ENCODE measurements at places on chromosomes 5 and 9. TPM values are rescaled to one million over a fixed set of nuclear protein-coding genes. Genes with fewer than 3 reads are reported as not detected.

DNA sequence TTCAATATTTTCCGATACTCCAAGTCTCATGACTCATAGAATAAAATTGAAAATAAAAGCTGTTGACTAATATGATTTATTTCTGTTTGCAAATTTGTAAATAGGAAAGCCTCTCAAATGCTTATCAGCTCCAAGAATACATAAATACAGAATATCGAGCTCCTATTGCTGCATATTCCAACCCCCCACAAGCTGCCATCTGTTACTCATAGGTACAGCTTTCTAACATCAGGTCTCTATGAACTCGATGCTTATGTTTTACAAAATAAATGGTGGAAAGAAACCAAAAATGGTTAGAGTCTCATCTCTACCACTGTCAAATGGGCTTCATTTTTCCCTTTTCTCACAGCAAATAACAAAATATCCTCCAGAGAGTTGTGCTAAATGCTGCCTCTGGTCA, 631.6 kb upstream of the CDH18 start:
- no peaks in the 10 kb centered on the region for H3K27me3 ChIP-seq
- no peaks in the 10 kb centered on the region for H3K4me1 ChIP-seq
- H3K36me3 ChIP-seq: no peaks in the 10 kb centered on the region
- H3K4me3 ChIP-seq: no peak overlapping the region

DNA sequence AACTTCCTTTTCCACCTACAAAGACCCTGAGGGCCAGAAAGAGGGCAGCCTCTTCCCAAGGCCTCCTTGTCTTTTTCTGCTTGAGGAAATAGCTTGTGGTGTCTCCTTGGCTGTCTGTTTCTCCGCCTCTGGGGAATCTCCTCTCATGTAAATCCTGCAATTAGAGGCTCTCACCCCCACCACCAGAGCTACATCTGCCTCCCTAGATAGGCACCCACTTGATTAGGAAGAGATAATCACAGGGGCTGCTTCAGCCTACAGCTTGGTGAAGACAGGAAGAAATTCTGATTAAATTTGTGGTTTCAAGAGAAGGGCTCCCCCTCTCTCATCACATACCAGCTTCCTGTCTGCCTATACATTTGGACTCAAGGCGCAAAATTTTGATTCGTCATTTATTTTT, 75.6 kb downstream of the TLR4 start:
- peak overlapping the region; percentile 20 for H3K27ac ChIP-seq
- H3K4me3 ChIP-seq: no peak overlapping the region
- peaks cover 16% of the 10 kb centered on the region for H3K4me1 ChIP-seq

GRCh38 chr9:105308461-105309341, 64.2 kb downstream of the SLC44A1 start:
- no peaks in the 10 kb centered on the region for H3K36me3 ChIP-seq
- no peak for DNase-seq
- H3K27me3 ChIP-seq: no peaks in the 10 kb centered on the region
- H3K4me1 ChIP-seq: no peaks in the 10 kb centered on the region
- no peak overlapping the region for H3K4me3 ChIP-seq
- no peak overlapping the region for H3K27ac ChIP-seq

- peak overlapping the region; percentile 98 for H3K27ac ChIP-seq
- H3K36me3 ChIP-seq: no peaks in the 10 kb centered on the region
- no peak overlapping the region for H3K4me3 ChIP-seq
- peaks cover 34% of the 10 kb centered on the region for H3K4me1 ChIP-seq
These were observed 1.7 kb upstream of the TENT4A start for GRCh38 chr5:6711409-6712141.

GPX3 gene
- total RNA-seq: 519 TPM

DNA sequence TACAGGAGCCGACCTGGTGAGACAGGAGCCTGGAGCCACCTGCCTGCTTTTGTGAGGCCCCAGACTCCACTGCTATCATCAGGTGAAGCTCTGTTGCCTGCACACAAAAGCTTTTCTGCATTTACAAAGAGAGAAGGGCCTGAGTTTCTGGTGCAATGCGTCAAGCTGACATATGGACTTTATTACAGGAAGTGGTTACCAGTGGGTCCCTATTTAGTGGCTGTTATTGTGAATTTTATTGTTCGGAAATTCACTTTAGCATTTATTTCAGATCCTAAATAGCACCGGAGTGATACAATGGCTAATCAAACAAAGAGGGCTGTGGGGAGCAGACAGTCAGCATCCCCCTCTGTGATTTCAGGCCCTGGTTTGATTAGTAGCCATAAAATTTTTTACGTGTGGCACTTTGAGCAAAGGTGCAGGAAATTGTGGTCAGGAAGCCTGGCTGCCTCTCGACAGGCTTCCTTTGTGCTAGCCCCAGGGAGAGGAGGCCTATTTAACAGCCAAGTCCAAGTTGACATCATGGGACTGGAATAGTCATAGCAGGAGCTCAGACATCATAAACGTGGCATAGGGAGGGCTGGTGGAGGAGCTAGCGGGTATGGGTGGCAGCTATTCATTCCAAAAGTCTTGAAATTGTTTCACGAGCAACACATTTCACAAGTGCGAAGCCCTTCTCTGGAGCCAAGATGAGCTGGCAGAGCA, 8.4 kb downstream of the TGFBI start:
- H3K27ac ChIP-seq: peak overlapping the region; percentile 70
- H3K4me3 ChIP-seq: no peak overlapping the region
- H3K27me3 ChIP-seq: no peaks in the 10 kb centered on the region
- peaks cover 56% of the 10 kb centered on the region for H3K4me1 ChIP-seq
- peak; percentile 65 for DNase-seq

- H3K4me3 ChIP-seq: no peak overlapping the region
- H3K36me3 ChIP-seq: no peaks in the 10 kb centered on the region
These were observed 147.8 kb downstream of the MAST4 start for GRCh38 chr5:66744040-66744439.

SPAG8 gene
- total RNA-seq: 2.2 TPM

DNA sequence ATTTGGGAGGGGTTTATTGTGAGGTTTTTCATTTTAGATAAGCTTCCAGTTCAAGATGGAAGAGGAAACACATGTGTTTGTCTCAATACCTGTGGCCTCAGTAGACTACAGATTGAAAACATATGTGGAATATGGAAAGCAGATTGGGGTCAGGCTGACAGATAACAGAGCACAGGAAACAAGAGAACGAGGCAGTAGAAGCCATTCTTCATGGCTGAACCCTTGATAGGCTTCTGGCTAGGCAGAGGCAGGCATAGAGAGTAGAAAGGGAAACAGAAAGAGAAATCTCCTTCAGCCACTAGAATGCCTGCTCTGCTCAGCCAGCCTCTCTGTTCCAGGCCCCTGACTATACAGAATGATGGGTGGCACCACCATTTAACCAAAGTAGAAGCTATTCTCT, 152.5 kb downstream of the MUSK start:
- H3K27ac ChIP-seq: no peak overlapping the region
- no peak for DNase-seq
- no peak overlapping the region for H3K4me3 ChIP-seq
- no peaks in the 10 kb centered on the region for H3K36me3 ChIP-seq
- H3K27me3 ChIP-seq: no peaks in the 10 kb centered on the region

GRCh38 chr5:76325326-76325725, 77.8 kb upstream of the IQGAP2 start:
- H3K4me1 ChIP-seq: peaks cover 28% of the 10 kb centered on the region
- H3K36me3 ChIP-seq: no peaks in the 10 kb centered on the region
- DNase-seq: no peak
- no peak overlapping the region for H3K4me3 ChIP-seq
- no peaks in the 10 kb centered on the region for H3K27me3 ChIP-seq
- H3K27ac ChIP-seq: no peak overlapping the region

FAM163B gene
- not detected for total RNA-seq

- H3K4me3 ChIP-seq: no peak overlapping the region
- peak overlapping the region; percentile 66 for H3K27ac ChIP-seq
- no peak for DNase-seq
- peaks cover 41% of the 10 kb centered on the region for H3K4me1 ChIP-seq
These were observed 262.1 kb upstream of the KLF4 start for GRCh38 chr9:107751567-107752210.

- peaks cover 64% of the 10 kb centered on the region for H3K27me3 ChIP-seq
- H3K4me3 ChIP-seq: no peak overlapping the region
- no peak overlapping the region for H3K27ac ChIP-seq
- H3K4me1 ChIP-seq: peaks cover 6% of the 10 kb centered on the region
These were observed 8.8 kb downstream of the BARHL1 start for GRCh38 chr9:132591244-132591643.

GRCh38 chr5:82100303-82101077, 128.7 kb downstream of the ATG10 start:
- no peaks in the 10 kb centered on the region for H3K36me3 ChIP-seq
- H3K27me3 ChIP-seq: no peaks in the 10 kb centered on the region
- H3K4me3 ChIP-seq: no peak overlapping the region

SOHLH1 gene
- total RNA-seq: not detected

DNA sequence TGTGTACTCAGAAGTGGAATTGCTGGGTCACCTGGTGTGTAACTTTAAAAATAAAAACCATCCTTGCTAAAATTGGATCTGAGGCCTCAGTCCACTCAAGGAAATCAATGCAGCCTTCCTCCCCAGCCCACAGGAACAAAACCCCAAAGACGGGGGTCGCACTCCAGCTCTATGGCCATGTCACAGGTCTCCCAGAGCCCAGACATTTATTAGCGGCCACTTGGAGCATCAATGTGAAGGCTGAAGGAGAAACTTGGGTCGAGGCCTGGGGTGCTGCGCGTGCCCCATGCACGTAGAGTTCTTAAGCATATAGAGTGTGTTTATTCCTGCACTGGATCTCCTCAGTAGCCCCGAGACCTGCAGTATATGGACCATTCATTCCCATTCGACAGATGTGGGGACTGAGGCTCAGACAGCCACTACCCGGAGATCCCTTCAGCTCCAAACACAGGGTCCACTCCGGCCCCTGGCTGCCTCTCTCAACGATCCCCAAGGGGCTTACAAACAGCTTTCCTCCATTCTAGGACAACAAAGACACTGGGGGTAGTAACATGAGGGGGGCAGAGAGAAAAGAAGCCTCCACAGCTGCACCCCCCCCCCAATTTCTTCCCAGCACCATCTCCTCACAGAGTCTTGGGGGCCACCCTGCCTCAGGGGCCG, 14.3 kb upstream of the OLFM1 start:
- no peaks in the 10 kb centered on the region for H3K36me3 ChIP-seq
- DNase-seq: no peak
- H3K27me3 ChIP-seq: no peaks in the 10 kb centered on the region
- no peak overlapping the region for H3K4me3 ChIP-seq
- no peak overlapping the region for H3K27ac ChIP-seq
- H3K4me1 ChIP-seq: no peaks in the 10 kb centered on the region

SEMA6A gene
- 8.4 TPM for total RNA-seq

- no peak overlapping the region for H3K27ac ChIP-seq
- no peak overlapping the region for H3K4me3 ChIP-seq
- H3K27me3 ChIP-seq: no peaks in the 10 kb centered on the region
- no peaks in the 10 kb centered on the region for H3K36me3 ChIP-seq
These were observed 315.2 kb downstream of the PSAT1 start for GRCh38 chr9:78612091-78612490.

GRCh38 chr5:170262061-170263045, 29.6 kb downstream of the C5orf58 start:
- H3K27me3 ChIP-seq: no peaks in the 10 kb centered on the region
- H3K4me3 ChIP-seq: no peak overlapping the region
- no peaks in the 10 kb centered on the region for H3K4me1 ChIP-seq
- no peak overlapping the region for H3K27ac ChIP-seq
- no peaks in the 10 kb centered on the region for H3K36me3 ChIP-seq

Data from heart right ventricle (tissue), 16 donors.